H9 (cell line): ENCODE measurements at places on chromosomes 2 and 18.
A peak's percentile ranks its signal among the peaks of the same experiment; 100 is the strongest.

DNA sequence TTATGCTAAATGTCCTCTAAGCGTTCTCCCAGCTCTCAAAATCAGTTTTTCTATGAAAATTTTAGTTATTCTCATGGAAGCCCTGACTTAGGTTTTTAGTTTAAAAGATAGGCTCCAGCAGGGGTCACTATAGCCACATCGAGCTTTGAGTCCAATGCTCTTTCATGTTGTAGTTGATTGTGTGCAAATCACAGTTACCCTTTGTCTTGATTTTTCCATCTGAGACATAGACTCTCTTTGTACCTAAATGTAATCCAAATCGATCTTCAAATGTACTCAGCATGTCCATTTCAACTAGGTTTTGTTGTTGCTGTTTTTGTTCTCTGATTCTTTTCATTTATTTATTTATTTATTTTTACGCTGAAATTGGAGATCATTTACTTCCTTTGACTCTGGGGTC lies 26.4 kb upstream of the MSTN start:
- no peak for DNase-seq

DNA sequence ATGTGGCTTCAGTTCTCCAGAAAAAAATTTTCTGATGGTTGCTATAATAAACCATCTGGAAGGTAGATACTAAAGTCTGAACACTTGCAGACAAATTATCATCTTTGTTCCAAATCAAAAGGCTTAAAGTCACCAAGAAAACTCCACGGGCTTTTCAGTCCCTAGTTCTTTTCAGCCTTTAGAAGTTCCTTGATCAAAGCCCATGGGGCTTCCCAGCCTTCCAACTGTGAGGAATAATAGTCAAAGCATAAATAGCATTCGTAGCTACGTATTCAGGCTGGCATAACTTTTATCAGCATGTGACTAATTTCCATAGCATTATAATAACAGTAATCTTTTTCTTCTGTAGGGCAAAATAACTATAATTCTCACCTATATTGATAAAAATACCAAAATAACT lies 13.9 kb downstream of the SCG2 start:
- DNase-seq = no peak

GRCh38 chr18:29737620-29738019 lies 1304.9 kb downstream of the DSC3 start:
- DNase-seq = no peak

DNA sequence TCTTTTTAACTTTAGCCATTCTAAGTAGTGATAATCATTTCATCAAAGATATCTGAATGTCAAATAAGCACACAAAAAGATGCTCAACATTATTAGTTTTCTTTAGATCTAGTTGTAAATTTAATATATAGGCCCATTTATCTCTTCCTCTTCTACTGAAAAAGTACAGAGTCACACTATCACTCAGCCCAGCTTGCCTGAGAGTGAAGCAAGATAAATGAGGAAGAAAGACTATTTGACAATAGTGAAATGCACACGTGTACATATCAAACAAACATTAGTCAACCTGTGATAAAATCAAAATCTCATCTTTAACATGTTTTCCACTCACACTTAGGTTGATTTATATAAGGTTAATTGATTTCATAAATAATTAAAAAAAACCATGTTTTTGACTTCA lies 83.5 kb upstream of the CCDC195 start:
- no peak for DNase-seq

DNA sequence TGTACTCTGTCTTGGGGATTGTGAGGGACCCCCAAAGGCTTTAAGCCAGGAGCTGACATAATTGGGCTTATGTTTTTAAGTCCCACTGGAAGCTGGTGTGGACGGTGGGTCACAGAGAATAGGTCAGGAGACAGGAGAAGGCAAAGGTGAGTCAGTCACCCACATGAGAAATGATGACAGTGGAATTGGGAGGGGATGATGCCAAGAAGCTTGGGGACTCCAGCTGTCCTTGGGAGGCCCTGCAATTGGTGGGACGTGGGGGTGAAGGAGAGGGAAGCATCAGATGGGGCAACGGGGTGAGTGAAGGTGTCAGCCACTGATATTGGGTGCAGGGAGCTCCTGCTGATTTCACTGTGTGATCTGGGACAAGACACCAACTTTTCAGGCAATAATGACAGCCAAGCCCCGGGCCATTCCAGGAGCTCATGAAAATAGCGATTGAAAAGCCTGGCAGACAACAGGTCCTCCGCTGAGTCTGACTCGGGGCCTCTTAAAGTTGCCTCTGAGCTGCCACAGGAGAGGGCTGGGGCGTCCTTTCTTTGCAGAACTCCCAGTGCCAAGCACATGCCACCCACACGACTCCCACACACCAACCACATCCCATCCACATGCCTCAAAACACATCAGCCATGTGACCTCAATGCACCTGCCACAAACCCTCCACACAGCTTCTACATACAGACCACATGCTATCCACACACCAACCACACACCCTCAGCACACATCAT lies 13.4 kb downstream of the TNS1 start:
- DNase-seq = no peak

DNA sequence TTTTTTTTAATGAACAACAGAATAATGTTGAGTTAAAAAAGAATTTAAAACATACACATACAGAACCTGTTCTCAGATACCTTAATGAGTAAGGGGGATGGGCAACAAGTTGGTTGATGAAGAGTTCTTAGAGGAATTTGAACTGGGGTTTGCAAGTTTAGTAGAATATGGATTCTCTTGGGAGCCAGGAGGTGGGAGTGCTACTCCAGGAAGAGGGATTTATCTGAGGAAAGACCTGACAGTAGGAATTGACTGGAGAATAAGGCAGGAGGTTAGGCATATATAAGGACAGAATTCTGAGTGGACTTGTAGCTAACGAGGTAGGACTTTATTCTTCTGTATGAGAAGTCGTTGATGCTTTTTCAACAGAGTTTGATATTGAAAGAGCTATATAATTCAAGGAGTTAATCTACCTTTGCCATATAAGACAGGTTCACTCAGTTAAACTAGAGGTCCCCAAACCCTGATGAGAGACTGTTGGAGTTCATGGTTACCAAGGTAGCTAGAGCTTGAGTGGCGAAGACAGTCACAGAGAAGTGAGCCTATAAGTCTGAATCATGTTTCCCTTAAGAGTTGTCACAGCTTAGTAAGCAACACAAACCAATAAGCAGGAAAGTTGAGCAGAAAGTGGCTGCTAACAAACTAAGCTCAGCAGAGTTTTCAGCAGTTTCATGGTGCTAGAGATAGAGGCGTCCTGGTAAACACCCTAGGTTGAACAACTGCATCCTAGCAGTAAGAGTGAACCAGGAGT lies 88.2 kb downstream of the NCOA1 start:
- DNase-seq = no peak

DNA sequence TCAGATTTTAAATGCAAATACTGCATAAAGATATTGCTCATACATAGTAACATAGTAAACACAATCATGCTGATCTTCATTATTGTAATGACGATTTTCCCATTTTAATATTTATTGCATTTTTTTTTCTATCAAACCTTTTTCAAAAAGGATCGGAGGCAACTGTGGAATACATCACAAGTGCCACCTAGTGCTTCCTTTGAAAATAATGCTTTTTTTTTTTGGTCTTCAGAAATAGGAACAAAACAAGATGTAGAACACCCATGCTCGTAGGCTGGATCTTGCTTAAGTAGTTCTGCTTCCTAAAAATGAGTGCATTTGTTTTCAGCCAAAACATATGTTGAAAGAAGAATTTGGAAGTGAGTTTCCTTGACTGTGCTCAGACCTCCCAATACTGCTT lies 35.7 kb upstream of the GPR155 start:
- no peak for DNase-seq

- peak; percentile 88 for DNase-seq
Measured at GRCh38 chr2:26692279-26692896, at the start of gene KCNK3. Gene KCNK3 (plus strand): TSS chr2:26692722. CDS start chr2:26692876, 154 bp downstream.

- peak; percentile 37 for DNase-seq
Measured at GRCh38 chr2:113283704-113284284, 5.1 kb upstream of the PAX8 start.

- DNase-seq = no peak
Measured at GRCh38 chr2:109164739-109165221, 35.8 kb downstream of the SH3RF3 start.
